ENCODE measurements at places on chromosomes 1 and 21.

DNA sequence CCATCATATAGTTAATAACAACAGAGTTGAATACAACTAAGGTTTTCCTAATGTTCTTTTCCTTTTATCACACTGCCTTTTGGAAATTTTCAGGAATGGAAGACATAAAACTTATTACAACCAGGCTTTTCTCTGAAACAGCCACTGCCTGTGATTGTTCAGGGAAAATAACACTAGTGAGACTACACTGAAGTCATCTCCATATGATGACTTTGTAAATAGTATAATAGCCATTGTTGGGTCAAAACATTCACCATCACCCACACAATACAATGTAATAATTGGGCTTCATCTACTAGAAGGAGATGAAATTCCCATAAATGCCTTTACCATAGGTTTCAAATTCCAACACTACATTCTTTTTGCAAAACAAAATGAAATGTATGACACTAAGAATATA lies 5.0 kb downstream of the TESK2 start:
- no peak for DNase-seq

GRCh38 chr1:112394743-112395062 lies 1.3 kb upstream of the CTTNBP2NL start:
- DNase-seq = no peak

- DNase-seq = peak; percentile 24
Measured at GRCh38 chr1:169527451-169528214, 41.9 kb upstream of the SLC19A2 start.

DNA sequence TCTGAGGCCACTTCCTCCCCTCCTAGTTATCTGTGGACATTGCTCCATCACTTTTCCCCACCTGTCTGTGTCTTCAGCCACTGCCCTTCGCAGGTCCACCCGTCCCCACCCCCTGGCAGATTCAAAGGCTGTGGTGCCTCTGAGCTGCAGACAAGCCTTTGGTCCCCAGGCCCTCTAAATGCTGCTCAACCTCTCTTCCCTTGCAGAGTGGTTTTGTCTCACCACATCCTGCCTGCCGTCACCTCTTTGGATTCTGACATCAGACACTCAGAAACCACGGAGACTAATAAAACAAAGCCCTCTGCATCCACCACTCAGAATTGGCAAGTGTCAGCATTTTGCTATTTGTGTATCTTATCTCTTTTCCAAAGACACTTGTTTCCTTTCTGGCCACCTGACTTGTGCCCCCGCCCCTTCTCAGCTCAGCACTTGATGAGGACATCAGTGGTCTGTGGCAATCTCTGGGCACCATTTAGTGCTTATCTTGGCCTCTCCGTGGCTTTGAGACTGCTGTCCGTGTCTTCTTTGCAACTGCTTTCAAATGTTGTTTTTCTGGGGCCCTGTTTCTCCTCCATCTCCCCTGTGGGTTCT lies 7.7 kb downstream of the CNIH3 start:
- DNase-seq = peak; percentile 94

GRCh38 chr1:115204513-115204912 lies 115.2 kb upstream of the TSPAN2 start:
- DNase-seq = no peak

DNA sequence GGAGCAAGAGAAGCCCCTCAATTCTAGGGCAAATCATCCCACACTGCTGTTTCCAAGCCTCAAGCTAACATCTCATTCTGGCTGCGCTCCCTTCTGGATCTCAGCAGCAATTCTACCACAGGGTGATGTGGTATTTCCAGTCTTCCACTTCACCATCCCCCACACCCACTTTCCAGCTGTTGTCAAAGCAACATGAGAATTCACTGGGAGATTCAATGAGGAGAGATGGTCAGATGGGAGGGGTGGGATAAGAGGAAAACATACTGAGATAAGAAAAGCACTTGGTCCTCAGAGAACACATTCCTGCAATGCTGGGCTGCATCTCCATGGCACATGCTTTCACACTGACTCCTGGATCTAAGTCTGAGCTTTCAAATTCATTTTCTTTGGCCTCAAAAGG lies 47.3 kb upstream of the LRRC52 start:
- peak; percentile 28 for DNase-seq

DNA sequence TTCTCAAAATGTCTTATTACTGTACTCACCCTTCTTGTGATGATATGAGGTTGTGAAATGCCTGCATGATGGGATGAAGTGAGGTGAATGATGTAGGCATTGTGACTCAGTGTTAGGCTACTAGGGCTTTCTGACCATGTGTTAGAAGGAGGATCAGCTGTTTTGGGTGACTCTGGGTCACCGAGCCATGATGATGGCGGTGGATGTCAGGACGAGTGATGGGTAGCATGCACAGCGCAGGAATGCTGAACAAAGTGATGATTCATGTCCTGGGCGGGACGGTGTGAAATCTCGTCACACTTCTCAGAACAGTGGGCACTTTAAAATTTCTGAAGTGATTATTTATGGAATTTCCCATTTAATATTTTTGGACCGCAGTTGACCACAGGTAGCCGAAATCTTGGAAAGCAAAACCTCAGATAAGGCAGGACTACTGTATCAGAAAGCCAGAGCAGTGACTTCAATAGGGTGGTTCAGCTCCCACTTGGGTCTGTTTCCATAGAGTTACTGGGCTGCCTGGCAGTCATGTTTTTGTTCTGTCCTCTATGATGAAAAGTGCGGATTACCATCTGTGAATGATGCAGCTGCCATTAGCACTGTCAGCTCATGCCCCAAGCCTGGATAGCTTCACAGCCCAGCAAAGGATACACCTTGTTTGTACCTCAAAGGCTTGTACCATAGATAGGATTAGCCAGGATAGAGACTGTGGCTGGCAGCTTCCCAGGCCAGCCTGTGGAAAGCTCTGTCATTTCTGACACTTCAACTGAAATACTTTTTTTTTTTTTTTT lies 26.6 kb downstream of the IL6R start:
- DNase-seq = peak; percentile 92

- no peak for DNase-seq
Measured at GRCh38 chr1:35947547-35947946, 16.6 kb downstream of the AGO3 start.

DNA sequence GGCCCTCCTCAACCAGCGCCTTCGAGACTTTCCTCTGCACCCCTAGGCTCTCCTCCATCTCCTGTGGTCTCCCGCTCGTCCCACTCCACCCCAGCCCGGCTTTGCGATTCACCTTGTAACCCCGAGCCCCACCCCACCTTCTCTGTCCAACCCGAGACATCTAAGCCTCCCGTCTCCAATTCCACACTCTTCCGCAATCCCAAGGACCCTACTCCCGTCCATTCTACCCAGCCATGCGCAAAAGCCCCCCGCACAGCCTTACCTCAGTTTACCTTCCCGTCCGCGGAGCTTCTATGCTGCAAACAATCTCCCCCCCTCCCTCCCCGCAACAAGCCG lies 174 bp downstream of the SH3BP5L start:
- no peak for DNase-seq

DNA sequence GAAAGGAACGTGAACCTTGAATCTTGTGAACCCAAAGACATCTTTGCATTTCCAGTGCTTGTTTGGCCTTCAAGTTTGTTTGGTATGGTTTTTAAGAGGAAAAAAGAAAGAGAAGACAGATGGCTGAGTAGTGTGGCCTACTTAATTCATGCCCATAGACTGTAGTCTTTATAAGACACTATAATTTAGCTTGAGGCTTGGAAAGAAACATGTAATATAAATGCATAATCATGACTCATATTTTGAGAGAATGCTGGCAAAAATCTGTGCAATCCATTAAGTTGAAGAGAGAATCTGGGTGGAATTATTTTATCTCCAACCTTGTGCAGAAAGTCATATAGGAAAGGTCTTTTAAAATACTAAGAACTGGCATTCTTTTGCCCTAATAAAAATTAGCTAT lies 179.3 kb downstream of the SIPA1L2 start:
- peak; percentile 30 for DNase-seq

DNA sequence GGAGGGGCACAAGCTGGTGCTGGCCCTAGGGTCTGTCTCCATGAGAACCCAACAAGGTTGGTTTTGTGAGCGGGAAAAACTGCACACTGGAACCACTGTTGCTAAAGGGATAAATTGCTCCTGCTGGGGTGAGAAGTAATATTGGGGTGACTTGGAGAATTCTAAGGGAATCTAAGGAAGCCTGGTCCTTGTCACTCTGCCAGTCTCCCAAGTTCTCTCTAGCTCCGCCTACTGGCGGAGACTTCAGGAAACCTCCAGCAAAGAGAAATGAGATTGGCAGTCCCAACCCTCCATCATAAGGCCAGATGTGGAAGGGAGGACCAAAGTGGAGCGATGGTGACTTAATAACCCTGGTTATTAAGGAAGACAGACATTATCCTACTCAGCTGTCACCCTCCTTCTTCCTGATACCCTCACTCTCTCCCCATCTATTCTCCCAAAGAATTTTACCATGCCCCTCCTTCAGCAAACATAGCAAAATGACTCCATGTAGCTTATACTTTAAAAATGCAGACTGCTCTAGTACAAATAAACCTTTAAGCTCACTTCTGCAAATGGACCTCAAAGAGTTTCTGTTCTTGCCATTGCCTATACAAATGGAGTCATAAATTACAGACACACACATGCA lies 2.7 kb downstream of the LCE1F start:
- DNase-seq = no peak

GRCh38 chr1:208084220-208084619 lies 160.0 kb downstream of the PLXNA2 start:
- no peak for DNase-seq

GRCh38 chr1:205656236-205656635 lies 24.1 kb downstream of the SLC45A3 start:
- peak; percentile 34 for DNase-seq

DNA sequence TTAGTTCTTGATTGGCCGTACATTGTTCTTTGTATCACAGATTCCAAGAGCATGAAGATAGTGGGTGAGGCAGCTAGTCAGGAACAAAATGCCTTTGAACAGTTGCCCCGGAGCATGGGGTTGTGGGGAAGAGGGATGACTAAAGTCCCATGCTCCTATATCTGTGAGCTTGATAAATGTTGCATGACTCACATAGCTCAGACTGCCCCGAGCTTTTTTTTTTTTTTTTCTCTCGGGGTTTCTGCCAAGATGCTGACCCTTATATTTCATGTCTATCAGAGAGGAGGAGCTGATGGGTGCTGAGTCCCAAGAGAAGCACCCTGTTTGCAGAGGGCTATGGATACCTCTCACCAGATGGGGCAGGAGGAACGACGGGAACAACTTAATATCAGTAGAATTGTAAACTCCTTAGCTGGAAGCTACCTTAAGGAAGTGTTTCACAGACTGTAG lies 40.6 kb downstream of the SRRM1 start:
- peak; percentile 96 for DNase-seq

- DNase-seq = peak; percentile 74
Measured at GRCh38 chr1:2381741-2382620, 9.4 kb downstream of the MORN1 start.

GRCh38 chr1:89607156-89607555 lies 25.8 kb upstream of the LRRC8C start:
- no peak for DNase-seq

- no peak for DNase-seq
Measured at GRCh38 chr1:32966900-32967299, 2.3 kb upstream of the RNF19B start.

- no peak for DNase-seq
Measured at GRCh38 chr1:38208716-38209632, 162.4 kb upstream of the POU3F1 start.

GRCh38 chr1:34292472-34292871 lies 115.8 kb downstream of the C1orf94 start:
- DNase-seq = no peak

DNA sequence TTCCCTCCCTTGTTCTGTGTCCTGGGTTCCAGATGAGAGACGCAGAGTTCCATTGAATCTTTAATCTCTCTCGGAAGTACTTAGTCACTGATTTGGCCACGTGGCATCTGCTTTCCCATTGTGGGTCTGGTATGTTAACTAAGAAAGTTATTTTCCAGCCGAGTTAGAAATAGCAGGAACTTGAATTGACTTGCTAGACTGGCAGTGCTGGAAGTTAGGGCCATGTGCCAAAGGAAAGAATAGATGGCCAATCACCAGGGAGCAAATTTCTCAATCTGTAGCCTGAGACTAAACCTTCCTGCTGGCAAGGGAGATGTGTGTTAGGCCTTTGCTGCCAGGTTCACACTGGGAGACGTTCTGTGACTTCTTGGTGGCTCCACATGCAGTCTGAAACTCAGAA lies 24.2 kb upstream of the SLFNL1 start:
- DNase-seq = peak; percentile 52

DNA sequence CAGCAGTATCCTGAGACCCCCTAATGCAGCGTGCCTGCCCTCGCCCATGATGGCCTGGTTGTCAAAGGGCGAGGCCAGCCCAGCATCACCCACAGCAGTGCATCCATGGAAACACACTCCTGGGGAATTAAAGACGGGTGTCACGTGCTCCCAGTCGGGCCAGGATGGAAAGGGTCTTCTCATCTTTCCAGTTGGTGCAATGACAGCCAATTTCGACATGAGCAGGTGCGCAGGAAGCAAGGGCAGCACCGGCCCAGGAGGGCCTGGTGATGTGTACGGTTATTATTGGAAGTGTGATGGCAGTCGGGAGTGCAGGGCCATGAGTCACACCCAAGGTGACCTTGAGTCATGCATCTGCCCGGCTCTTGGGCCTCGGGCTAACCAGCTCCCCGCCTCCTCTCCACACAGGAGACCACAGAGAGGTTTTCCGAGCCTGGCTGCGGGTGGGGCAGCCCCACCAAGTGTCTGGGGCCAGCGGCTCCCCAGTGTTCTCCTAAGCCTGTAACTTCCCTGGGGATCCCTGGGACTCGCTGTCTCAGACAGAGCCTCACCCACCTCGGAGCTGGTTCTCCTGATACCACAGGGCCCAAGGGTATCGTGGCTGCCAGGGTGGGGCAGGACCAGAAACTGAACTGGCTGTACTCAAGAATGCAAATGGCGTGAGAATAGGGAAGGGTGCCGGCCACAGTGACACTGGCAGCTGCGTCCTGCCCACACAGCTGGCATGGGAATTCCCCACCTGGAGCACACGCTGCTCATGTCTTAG lies 119.8 kb downstream of the SIK1 start:
- DNase-seq = peak; percentile 8

GRCh38 chr1:62774971-62775595 lies 8.8 kb upstream of the ATG4C start:
- DNase-seq = no peak

DNA sequence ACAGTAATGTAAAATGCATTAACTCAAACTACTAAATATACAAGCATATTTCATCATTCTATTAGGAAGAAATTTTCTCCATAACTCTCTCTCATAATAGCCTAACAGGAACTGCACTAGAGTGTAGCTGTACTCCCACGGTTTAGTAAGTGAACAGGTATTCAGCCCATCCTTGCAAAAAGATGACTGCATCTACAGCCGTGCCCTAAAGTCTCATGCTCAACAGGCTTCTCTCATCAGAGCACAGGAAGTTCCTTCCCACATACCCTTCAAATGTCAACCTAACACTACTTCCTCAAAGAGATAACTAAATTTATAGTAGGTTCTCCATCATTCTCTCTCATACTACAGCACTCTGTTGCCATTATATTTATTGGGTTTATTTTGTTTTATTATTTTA lies 251.6 kb downstream of the AKT3 start:
- DNase-seq = peak; percentile 73

DNA sequence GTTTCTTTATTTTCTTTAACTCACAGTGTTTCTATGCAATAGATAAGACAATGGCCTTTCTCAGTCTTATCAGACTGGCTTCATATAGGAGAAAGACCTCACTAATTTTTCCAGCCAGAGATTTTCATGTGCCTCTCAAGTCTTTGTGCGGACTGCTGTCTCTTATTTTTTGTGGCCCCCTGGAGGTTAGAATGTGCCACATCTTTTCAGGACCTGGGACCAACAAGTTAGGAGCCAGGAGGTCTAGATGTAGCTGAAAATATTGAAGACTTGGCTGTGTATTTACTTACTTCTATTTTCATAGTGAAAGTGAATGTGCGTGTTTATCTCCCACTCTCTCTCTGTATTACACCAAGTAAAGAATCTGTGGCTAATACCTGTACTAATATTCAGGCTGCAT lies 42.1 kb upstream of the CFHR3 start:
- DNase-seq = no peak
